NCI-H1436 (cell line): ENCODE measurements at places on chromosomes 1 and 21.

GRCh38 chr21:26165331-26165730 lies 5.2 kb downstream of the APP start:
- no peak for DNase-seq

GRCh38 chr1:11335417-11336056 lies 62.5 kb downstream of the UBIAD1 start:
- DNase-seq, result no peak

DNA sequence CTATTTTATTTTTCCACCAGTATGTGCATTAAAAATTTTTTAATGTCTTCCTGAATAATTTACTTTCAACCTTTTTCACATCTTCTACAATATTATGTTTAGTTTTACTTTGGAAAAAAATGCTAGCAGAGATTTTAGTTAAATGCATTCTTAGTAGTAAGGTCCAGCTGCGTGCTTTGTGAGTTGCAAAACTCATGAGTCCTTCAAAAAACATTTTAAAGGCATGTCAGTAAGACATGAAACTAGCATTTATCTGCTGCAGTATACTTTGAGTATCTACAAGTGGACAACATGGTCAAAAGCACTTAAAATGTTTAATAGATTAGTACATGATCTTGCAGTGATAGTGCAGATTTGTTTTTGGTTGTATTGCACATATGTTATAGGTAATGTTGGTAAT lies 139.0 kb downstream of the HS2ST1 start:
- no peak for DNase-seq

DNA sequence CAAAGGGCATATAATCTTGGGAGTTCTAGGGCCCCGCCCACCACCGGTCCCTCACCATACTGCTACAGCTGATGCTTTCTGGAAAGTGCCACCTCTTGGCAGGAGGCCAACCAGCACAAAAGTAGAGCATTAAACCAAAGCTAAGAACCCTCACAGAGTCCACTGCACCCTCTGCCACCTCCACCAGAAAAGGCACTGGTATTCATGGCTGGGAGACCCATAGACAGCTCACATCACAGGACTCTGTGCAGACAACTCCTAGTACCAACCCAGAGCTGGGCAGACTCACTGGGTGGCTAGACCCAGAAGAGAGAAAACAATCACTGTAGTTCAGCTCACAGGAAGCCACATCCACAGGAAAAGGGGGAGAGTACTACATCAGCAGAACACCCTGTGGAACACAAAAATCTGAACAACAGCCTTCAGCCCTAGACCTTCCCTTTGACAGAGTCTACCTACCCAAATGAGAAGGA lies 10.8 kb downstream of the THEM4 start:
- no peak for DNase-seq

GRCh38 chr1:194723067-194723466 lies 1536.7 kb upstream of the B3GALT2 start:
- no peak for DNase-seq

- no peak for DNase-seq
Observed at GRCh38 chr1:119953266-119953998, 57.1 kb upstream of the ADAM30 start.

- no peak for DNase-seq
Observed at GRCh38 chr1:19690342-19690741, 25.7 kb downstream of the HTR6 start.

DNA sequence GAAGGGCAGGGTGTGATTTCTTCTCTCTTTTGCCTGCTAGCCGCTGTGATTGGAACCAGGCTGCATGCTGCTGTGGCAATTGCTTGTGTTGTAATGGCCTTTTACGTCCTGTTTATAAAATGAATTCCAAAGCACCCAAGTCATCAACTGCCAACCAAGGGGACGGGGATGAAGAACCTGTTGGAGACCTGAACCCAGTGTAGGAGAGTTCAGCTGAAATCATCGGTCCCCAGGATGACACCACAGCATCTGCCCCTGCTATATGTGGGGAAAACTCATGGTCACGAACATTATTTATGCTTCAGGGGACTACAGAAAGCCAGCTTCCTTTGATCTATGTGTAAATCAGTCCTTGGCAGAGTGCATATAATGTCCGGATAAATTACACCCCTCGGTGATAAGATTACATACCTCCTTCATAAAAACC lies 3.8 kb downstream of the TMEM167B start:
- no peak for DNase-seq

- DNase-seq, result no peak
Observed at GRCh38 chr1:27303509-27303908, 18.5 kb upstream of the TMEM222 start.
